ENCODE measurements at places on chromosomes 4 and X.

DNA sequence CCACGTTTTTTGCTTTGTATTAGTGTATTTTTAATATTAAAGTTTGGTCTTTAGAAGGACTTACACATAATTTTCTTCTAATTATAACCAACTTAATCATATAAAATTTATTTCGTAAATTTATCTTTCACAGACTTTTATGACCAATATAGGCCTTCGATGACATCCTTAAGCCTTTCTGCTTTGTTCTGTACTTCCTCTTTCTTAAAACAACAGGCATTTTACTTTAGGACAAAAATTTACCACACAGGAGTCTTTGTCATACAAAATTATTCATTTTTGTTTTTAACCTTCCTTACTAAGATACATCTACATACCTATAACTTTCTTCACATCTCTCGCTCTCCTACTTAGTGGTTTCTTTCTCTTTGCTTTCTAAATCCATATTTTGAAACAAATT is 56.3 kb downstream of the RGS12 start:
- no peak for DNase-seq

GRCh38 chr4:31955346-31955745 is 1235.2 kb downstream of the PCDH7 start:
- DNase-seq: no peak

DNA sequence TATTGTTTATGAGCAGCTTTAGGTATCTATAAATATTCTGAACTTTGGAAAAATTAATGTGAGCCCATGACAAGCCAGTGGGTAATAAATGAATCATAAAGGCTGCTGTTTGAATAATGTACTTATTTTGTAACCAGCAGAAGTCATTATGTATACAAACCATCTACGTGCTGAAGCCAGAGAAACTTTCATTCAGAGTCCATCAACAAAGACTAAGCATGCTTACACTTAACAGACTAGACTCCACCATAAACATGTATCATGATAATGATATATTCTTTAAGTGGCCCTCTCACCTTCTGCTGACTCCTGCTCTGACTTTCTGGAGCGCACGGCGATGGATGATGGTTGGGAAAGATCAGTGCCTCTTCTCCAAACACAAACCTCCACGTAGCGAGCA is 72.0 kb downstream of the SMARCA5 start:
- no peak for DNase-seq

DNA sequence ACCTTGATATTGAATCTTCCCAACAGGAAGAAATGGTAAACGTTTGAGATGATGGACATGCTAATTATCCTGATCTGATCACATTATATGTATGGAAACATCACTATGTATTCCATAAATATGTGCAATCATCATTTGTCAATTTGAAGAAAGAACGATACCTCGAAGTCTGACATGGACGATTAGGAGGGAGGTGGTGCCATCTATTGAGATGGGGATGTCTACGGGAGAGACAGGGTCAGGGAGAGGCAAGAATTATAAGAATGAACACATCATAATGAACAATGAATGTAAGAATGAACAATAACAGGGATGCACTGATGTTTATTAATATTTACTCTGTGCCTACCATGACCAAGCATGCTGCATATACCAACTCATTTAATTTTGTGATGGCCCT is 93.7 kb upstream of the SOD3 start:
- DNase-seq: no peak

DNA sequence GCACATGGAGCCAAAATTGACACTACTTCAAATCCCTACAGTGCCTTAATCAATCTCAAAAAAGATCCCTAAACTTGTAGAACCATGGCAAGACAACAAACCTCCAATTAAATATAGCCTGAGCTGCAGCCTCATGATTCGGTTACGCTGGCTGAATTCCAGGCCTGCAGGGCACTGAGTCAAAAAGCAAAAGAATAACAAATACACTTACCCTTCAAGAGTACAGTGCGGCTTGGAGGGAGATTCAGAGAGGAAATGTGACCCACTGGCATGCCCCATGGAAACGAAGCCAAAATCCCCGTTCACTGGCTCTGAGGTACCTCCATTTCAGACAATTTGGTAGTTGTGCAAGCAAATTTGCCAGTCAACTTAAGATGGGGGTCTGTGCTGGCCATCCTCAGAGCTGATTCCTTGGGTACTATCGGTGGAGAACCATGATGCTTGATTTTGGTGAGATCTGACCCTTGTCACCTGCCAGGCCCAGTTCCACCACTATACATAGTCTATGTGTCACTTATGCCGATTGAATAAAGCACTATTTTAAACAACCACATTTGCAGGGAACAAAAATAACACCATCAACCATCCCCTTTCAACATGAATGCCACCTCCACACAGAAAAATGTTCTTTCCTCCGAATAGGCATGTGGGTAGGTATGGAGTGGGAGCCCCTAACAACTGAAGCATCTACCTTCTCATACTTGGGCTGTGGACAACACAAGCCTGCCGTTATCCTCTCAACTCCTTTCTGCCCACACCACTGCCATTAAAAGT is 2.1 kb downstream of the C4orf54 start:
- peak; percentile 27 for DNase-seq

DNA sequence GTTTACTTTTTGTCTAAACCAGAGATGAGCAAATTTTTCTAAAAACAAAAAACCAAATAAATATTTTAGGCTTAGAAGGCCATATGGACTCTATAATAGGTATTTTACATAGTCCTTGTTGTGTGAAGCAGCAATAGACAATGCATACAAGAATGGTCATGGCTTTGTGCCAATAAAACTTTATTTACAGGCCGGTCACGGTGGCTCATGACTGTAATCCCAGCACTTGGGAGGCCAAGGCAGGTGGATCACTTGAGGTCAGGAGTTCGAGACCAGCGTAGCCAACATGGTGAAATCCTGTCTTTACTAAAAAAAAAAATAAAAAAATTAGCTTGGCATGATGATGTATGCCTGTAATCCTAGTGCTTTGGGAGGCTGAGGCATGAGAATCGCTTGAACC is 227.6 kb downstream of the CBR4 start:
- DNase-seq: no peak

Measured in kidney glomerular epithelial cell (primary cell).